NCI-H748 treated with DMSO at 0.1 percent for 48 hours (cell line): ENCODE measurements at places on chromosomes 13 and 19.

DNA sequence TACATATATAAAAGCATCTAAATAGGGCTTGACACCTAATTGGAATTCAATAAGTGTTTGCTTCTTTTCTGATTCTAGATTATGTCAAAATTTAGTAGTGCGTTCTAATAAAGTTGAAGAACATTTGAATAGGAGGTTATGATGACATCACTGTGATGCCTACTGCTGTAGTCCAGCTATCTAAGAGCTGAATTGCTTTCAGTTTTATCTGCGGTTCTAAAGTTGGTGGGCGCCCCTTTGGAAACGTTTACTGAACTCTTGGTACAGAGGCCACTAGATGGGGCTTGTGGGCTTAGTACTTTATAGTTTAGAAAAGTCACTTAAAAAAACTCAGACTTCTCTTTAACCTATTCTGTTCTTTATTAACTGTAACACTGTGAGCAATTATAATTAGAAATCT lies 776.9 kb downstream of the GPC5 start:
- peak; percentile 36 for DNase-seq

- no peak for DNase-seq
Measured at GRCh38 chr19:16076958-16077611, 790 bp downstream of the TPM4 start.

DNA sequence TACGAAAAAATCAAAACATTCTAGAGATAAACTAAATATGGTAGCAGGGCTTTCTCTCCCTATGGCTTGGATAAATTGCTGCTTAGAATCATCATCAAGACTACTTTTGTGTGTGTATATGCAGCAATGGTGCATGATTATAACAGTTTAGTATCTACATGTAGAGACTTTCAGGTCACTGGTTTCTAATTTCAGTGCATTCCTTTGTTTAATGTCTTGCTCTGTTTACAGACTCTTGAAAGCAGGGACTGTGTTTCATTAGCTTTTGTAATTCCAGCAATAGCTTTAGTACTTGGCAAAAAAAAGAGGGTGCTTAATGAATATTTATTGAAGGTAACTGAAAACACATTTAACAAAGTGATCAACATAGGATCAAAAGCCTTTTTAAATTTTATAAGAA lies 420.7 kb downstream of the PCDH9 start:
- peak; percentile 70 for DNase-seq

GRCh38 chr19:51811344-51811743 lies 16.4 kb downstream of the FPR3 start:
- DNase-seq = no peak

GRCh38 chr13:112756967-112757758 lies 67.3 kb downstream of the ATP11A start:
- peak; percentile 93 for DNase-seq
